Stimulated activated CD8-positive, alpha-beta memory T cell treated with anti-CD3 and anti-CD28 coated beads, Interleukin-12 subunit alpha, Interleukin-12 subunit beta, amount 100 ng/mL, for 4 hours (primary cell): ENCODE measurements at places on chromosomes 5 and 9.
A peak's percentile ranks its signal among the peaks of the same experiment; 100 is the strongest.

DNA sequence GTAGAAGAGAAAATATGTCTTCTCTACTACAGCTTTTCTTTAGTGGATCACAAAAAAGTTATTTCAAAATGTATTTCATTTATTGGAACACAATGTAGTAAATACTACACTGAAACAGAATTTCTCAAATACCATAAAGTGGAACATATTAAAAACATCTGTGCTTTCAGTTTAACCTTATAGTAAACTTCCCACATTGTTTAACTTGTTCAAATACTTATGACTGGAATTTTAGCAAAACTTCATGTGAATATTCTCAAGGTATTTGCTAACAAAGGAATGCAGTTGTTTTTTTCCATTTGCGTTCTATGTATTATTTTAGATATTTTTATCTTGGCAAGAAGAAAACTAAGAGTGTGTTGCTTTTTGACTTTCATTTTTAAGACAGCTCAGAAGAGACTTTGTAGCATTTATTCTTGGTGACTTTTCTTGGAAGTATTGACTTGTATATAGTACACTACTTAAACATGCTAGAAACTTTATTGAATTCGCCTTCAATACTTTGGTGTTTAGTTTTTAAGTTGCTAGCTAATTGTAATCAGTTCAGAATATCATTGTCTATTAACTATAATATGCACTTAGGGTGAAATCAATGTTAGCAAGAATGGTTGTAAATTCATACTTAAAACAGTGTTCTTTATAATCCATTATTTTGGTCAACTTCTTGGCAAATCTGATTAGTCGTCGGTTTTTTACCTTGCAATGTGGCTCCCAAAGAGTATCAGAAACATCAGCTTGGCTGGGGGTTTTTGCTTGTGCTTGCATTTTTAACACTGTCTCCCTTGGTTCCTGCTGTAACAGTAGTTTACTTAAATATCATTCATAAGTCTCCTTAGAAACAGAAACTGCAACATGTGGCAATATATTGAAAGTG lies 5.0 kb upstream of the RHOBTB3 start:
- no peak for DNase-seq

- peak; percentile 54 for DNase-seq
Observed at GRCh38 chr9:123338710-123339665, 17.0 kb upstream of the CRB2 start.

GRCh38 chr5:2113348-2114131 lies 230.8 kb upstream of the IRX4 start:
- no peak for DNase-seq

- DNase-seq: no peak
Observed at GRCh38 chr5:139677736-139678613, 29.8 kb downstream of the CXXC5 start.

GRCh38 chr5:142304013-142304701 lies 20.7 kb downstream of the SPRY4 start:
- DNase-seq: no peak

DNA sequence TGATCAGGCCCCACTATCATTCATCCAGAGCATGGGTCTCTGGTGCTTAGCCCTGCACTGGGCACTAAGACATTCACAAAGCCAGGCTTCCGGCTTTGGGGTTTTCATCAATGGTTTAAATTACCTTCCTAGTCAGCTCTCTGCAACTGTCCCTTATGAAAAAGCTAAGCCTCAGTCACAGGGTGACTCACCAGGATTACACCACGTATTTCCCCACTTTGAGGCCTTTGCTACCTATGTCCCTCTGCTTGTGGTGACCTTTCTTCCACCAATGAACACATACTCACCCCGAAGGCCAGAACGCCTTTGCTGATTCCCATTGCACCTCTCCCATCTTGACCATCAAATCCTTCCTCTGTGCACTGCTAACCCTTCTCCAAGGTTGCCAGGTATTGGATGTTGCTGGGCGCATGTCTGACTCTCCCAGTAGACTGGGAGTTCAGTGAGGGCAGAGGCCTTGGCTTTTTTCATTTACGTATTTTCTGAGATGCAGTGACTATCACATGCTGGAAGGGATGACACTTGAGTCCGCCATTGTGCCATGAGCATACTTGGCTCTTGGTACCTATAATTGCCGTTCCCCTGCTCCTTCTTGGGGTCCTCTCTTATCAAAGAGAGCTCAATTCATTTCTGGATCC lies 58.7 kb upstream of the TNFSF8 start:
- no peak for DNase-seq

DNA sequence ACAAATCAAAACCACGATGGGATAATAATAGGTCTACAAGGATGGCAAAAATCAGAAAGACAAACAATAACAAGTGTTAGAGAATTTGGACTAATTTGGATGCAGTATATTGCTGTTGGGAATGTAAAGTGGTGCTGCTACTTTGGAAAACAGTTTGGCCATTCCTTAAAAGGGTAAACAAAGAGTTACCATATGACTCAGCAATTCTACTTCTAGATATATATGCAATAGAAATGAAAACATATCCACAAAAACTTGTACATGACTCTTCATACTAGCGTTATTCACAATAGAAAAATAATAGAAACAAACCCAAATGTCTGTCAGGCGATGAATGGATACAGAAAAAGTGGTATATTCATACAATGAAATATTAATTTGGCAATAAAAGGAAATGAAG lies 58.3 kb downstream of the JAK2 start:
- DNase-seq: no peak

DNA sequence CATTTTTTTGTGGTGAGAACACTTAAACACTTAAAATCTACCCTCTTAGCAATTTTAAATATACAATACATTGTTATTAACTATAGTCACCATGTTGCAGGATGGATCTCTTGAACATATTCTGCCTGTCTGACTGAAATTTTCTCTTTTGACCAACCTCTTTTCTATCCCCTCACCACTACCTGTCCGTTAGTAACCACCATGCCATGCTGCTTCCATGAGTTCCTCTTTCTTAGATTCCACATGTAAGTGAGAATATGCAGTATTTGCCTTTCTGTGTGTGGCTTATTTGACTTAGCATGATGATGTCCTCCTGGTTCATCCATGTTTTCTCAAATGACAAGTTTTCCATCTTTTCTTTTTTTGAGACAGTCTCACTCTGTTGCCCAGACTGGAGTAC lies 48.5 kb upstream of the NAA35 start:
- DNase-seq: no peak
